ENCODE measurements at places on chromosomes 16 and 17.

- no peak for DNase-seq
Measured at GRCh38 chr17:34248511-34249024, 6.5 kb upstream of the CCL2 start.

GRCh38 chr17:2485543-2485942, 26.1 kb downstream of the METTL16 start:
- no peak for DNase-seq

GRCh38 chr16:88928405-88929090, 48.5 kb downstream of the CBFA2T3 start:
- no peak for DNase-seq

DNA sequence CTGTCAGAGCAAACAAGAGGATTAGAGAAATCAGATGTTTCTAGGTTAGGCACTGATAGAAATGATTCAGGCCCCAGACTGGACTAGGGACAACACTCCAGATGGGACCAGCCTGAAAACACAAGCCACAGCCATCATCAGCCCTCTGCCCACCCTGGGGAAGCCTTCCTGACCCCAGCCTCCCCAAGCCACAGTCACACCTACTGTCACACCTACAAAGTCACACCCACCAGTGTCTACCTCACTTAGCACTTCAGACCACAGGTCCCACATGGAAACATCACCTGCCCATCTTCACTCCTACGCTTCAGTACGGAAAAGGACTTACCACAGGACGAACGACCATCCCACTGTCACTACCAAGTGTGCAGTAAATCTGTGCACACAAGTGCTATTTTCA, 197.9 kb downstream of the ZFHX3 start:
- no peak for DNase-seq

GRCh38 chr17:9239793-9240658, 218.7 kb downstream of the NTN1 start:
- DNase-seq: peak; percentile 67

- DNase-seq: no peak
Measured at GRCh38 chr17:46166692-46167249, 26.5 kb downstream of the KANSL1 start.
